PC-3 (cell line): ENCODE measurements at places on chromosomes 2 and 18. TPM values are rescaled to one million over a fixed set of nuclear protein-coding genes. Genes with fewer than 3 reads are reported as not detected.
A peak's percentile ranks its signal among the peaks of the same experiment; 100 is the strongest.

MOGAT1 gene
- total RNA-seq: not detected in 2 replicates

ANTXR1 gene
- total RNA-seq: 31.1 and 31.2 TPM in 2 replicates

CD8B gene
- total RNA-seq: not detected in 2 replicates

TUBA3E gene
- not detected in 2 replicates for total RNA-seq

UPP2 gene
- not detected in 2 replicates for total RNA-seq

TUBA4B gene
- total RNA-seq: not detected in 2 replicates

HOXD13 gene
- 0.36 and 0.46 TPM in 2 replicates for total RNA-seq

INHBB gene
- total RNA-seq: 223 and 269 TPM in 2 replicates

DCDC2C gene
- total RNA-seq: not detected in 2 replicates

GRCh38 chr2:96091711-96092572 lies 24.4 kb downstream of the ADRA2B start:
- no peak for DNase-seq

GRCh38 chr2:223587301-223587700 lies 14.9 kb downstream of the SCG2 start:
- DNase-seq: no peak

GRCh38 chr2:223267160-223267951 lies 215.4 kb downstream of the KCNE4 start:
- DNase-seq: no peak

DNA sequence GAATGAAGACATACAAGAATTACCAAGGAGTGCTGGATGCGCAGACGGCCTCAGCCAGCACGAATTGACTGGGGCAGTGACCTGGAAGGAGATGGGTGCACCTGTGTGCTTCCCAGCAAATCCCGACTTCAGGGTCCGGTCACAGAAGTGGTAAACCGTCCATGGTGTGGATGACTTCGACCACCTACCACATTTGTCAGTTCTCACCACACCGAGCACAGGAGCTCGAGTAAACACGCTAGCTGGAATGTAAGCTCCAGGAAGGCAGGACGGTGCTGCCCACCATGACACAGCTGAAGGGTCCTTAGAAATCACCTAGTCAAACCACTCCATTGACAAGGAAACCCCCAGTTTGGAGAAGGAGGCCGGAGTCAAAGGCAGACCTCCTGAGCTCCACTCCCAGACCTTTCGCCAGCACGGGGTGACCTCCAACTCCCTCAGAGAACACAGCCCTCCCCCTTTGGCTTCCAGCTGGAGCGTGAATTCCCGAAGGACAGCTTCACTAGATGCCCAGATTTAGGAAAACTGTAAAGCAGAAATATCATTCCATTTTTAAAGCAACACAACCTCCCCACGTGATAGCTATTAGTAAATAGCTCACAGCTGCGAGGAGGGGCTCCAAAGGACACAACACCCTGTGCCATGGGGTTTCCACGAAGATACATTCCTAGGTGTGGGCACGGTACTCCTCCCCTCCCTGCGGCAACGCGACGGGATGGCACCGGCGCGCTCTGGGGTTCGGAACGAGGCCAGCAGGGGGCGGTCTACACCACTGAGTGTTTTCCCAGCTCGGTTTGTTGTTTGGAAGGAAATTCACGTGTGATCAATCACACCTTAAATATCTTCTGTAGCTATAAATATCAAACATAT lies 34.1 kb upstream of the GNAL start:
- DNase-seq: peak; percentile 62

DNA sequence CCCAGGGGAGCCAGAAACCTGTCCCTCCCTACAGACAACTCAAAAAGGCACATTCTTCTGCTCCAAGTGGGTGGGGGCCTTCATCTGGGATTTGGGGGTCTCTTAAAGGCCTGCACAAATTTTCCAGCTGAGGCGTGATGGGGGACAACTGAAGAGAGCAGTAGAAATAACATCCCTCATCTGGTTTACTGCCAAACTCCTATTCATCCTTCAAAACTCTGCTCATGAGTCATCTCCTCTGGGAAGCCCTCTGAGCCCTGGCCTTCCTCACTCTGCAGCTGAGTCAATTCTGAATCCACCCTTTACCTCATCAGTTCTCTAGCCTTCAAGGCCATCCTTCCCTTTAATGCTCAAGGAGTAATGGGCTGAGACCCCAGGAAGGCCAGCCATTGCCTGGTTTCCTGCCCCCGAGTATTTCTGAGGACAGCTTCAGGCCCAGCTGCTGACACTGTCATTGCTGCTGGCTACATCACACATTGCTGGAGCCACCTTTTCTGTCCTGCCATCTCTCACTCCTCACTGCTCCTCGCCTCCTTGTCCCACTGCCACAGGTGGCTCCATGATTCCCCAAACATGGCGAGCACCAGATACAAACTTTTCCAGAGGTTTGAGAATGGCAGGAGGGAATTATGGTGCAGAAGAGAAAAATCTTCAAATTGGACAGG lies 32.2 kb upstream of the GLI2 start:
- peak; percentile 77 for DNase-seq

DNA sequence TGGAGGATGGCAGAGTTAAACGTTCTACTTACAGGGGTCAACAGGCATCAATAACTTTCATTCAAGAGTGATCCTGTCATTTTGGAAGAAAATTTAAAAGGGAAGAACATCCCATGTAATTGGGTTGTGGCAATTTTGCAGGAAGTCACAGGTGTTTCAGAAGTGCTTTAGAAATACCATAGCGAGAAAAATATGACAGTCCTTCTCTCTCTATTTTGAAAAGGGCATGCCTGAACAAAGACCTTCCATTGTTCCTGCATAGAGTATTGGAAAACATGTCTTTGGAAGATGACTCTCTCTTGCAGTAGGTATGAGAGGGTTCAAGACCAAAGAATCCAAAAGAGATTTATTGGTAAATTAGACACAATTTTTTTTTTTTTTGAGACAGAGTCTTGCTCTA lies 81.8 kb upstream of the SERTAD2 start:
- DNase-seq: no peak

DNA sequence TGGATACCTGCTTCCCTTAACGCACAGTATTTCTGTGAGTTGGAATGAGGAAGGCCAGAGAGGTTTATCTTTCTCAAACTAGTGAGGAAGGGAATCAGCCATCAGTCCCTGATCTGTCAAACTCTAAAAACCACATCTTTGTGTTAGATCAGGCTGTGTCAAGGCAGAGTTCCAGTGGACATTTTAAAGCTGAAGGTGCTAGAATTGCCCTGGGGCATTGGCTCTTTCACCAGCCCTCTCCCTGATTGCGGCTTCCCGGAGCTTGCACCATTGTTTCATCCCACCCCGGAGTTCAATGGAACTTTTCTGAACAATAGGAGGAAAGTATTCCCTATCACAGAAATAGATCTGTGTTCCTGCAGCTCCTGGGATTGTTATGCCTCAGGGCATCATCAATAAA lies 110.2 kb downstream of the RNF144A start:
- no peak for DNase-seq

DNA sequence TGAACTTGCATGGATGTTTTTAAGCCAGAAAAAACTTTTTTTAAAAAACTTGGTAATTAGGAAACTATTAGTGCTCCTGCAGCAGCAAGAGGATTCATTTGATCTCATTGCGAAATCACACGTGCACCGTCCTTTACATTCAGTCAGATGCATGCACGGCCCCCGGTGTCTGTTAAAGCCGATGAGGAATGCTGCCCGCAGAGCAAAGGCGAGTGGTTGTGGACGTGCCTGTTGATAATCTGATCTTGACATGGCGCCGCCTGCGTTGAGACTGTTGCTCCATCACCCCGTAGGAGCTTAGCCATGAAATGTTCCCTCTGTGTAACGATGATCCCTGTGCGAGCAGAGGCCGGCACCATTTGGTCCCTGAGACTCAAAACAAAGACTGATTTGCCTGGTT lies 300.0 kb downstream of the GBX2 start:
- no peak for DNase-seq

DNA sequence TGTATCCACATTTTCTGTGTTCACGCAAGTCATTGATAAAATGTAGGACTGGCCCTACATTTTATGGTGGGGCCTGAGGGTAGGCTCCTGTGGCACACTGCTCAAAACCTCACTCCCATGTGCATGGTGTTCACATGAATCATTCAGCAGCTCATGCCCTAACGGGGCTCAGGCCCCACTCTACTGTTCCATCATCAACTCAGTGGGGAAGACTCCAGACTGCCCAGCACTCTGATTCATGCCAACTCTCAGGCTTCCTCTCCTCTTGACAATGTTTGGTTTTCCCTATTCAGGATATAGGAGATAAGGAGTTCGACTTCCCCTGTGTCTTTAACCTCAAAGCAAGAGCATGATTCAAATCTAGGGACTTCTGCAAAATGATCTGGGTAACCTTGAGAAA lies 92.0 kb upstream of the BOD1L2 start:
- no peak for DNase-seq

DNA sequence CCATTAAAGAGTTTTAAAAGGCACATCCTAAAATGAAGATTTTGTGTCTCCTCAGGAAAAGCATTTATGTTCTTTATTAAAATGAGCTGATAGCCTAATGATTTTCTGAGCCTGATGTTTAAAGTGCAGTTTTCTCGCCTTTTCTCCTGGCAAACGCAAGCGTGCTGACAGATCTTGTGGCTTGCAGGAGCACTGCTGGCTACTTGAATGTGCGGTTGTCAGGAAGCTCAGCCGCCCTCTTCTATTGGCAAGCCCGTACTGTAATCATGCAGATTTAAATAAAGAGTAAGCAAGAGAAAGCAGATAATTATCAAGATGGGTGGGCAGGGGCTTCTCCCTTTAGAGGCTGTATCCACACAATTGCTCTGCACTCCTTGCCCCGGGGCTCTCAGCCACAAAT lies 139.5 kb upstream of the SPHKAP start:
- DNase-seq: no peak

- no peak for DNase-seq
Observed at GRCh38 chr18:64271975-64272659, 123.2 kb upstream of the LINC00305 start.

DNA sequence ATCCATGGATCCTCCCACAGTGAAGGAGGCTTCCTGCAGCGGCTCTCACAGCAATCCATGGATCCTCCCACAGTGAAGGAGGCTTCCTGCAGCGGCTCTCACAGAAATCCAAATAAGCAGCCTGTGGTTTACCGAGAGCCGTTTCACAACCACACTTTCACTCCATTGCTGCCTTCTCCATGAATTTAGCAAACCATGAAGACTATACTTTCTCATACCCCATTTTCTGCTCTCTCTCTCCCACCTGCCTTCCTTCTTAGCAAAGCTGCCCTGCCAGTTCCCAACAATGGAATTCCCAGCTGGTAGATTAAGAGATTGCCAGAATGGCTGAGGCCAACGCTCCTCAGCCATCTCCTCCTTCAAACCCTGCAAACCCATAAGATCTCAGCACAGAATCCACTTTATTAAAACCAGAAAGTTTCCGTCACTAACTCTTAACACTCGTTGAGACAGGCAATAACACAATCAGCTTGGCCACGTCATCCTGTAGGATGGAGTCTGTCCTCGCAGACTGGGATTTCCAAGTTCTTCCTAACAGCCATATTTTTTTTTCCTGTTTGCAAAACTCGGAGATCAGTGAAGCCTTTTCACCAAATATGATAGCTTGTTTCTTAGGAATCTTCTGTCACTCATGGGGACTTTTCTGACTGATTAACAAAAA lies 162.2 kb downstream of the PXDN start:
- DNase-seq: no peak

DNA sequence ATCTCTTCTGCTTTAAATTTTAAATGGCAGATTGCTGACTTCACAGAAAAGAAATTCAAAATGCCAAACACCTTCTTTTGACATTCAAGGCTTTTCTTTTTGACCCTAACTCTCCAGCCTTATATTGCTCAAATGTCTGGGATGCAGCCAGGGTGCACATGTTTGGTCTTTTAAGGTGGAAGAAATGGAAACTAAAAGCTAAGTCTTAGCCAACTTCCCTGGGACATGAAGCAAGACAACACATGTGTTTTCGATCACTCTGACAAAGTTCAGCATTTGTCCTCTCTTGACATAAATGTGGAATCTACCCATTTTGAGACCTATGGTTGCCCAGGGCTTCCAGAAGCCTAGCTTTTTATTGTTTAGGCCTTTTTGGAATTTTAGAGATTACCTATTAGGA lies 161.6 kb downstream of the RDH14 start:
- no peak for DNase-seq

- DNase-seq: no peak
Observed at GRCh38 chr2:231917280-231918066, 8.7 kb downstream of the NPPC start.

DNA sequence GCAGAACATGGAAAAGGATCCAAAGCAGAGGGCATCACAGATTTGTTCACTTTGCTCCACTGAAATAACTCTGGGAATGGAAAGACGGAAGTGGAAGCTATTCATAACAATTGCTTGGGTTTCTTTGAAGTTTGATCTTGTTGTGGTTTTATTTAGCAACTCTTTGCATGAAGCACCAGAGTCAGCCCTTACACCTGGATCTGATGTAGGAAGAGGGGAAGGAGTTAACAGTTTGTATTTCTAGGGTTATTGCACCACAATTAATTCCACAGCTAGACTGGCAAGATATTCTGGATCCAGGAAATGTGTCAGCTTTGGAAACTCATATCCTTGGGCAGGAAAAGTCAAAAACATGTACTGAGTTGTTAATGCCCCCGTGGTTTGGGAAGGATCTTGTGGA lies 1143.4 kb downstream of the CNTNAP5 start:
- DNase-seq: no peak

- DNase-seq: no peak
Observed at GRCh38 chr2:238709325-238710025, 138.4 kb upstream of the TWIST2 start.

DNA sequence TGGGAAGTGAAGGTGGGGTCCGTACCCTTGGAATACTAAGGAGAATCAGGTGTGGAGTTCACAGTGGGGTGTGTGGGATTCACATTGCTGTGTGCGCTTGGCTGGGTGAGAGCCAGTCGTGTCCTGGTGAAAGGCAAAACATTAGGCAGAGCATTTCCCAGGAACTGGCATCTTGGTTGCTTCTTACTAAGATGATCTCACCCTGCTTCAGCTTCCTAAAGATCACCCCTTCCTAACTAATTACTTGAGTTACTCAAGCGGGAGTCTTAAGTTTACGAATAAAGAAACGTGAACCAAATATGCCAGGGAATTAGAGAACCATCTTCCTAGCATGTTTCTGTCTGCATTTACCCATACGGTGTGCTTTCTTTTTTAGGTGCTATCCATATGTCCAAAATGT lies 122.9 kb downstream of the NCK2 start:
- DNase-seq: no peak

GRCh38 chr2:120452945-120453634 lies 107.2 kb downstream of the INHBB start:
- DNase-seq: no peak

GRCh38 chr18:35936951-35937350 lies 35.5 kb upstream of the RMP24 start:
- no peak for DNase-seq
